Naive thymus-derived CD8-positive, alpha-beta T cell (primary cell): ENCODE measurements at places on chromosomes 11 and 22.

DNA sequence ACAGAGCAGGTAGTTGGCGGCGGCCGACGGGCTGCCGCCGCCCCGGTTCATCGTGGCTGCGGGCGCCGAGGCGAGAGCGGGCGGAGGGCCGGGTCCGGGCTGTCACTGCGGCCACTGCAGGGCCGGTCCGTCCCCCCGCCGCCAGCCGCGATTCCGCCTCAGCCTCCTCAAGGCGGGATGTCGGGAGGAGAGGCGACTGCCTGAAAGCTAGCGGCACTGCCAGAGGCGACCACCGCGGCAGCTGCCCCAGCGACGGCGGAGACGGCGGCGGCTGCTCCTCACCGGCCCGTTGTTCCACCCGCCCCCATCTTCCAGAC, 234 bp downstream of the SESN3 start:
- no peak for DNase-seq

- DNase-seq, result peak; percentile 10
Observed at GRCh38 chr11:8813658-8814057, 97.3 kb upstream of the AKIP1 start.

- DNase-seq, result no peak
Observed at GRCh38 chr22:46066691-46067090, 83.6 kb upstream of the PPARA start.

- DNase-seq, result no peak
Observed at GRCh38 chr11:789943-790342, at the start of gene CEND1. TSS of gene CEND1 (minus strand) at chr11:790090. CDS start at chr11:788576, 1,514 bp downstream.

GRCh38 chr11:134714021-134714656, 302.1 kb upstream of the B3GAT1 start:
- no peak for DNase-seq

GRCh38 chr11:110186867-110187266, 93.7 kb downstream of the ZC3H12C start:
- no peak for DNase-seq

- DNase-seq, result no peak
Observed at GRCh38 chr11:118049771-118050170, 27.1 kb upstream of the TMPRSS4 start.

- no peak for DNase-seq
Observed at GRCh38 chr22:31556627-31557203, 60.4 kb downstream of the SFI1 start.

- DNase-seq, result no peak
Observed at GRCh38 chr11:109819410-109819809, 273.8 kb upstream of the ZC3H12C start.

GRCh38 chr22:24494528-24495364, at the start of gene UPB1:
TSS of gene UPB1 (plus strand) at chr22:24495332. CDS start at chr22:24495404, 72 bp downstream.
- no peak for DNase-seq

DNA sequence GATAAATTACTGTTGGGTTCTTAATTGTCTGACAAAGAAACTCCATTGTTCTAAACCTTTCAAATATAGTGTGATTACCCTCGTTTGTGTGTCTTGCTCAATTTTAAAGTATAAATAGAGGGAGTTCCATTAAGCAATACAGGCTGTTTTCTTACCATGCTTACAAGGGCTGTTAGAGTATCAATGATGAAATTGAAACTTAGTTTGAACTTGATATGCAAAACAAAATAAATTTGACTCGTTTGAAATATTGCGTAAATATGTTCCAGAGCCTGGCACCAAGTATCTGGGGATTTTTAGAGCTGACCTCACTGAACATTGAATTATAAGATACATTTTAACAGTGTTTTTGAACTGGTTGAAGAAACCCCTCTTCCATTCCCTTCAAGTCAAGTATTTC, 31.7 kb downstream of the TEAD1 start:
- no peak for DNase-seq

GRCh38 chr22:27501191-27501936, 300.2 kb downstream of the MN1 start:
- no peak for DNase-seq

DNA sequence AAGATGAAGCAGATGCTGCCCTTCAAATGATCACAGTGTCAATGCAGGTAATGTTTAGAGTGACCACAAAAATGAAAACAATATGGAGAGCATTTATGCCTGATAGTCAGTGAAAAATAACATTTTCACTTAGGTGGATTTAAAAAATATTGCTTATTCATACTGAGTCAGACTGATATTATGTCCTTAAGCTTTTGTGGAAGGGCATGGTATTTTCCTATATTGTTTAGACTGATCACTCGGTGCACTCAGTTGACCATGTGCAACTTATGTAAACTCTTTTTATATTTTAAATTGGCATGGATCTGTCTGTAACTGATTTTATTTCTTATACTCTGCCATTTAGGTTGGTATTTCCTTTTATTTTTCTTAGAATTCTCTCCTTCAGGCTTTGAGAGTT, 106.6 kb downstream of the DYNC2H1 start:
- no peak for DNase-seq
